ENCODE measurements at places on chromosomes 3 and 15. TPM values are rescaled to one million over a fixed set of nuclear protein-coding genes. Genes with fewer than 3 reads are reported as not detected.

GRCh38 chr15:101459579-101460300 is 29.8 kb downstream of the PCSK6 start:
- DNase-seq = peak; percentile 61

- DNase-seq = no peak
Measured at GRCh38 chr3:11290743-11291680, 18.8 kb downstream of the ATG7 start.

FAM81A gene
- total RNA-seq = 1.8 TPM

- no peak for DNase-seq
Measured at GRCh38 chr3:71397046-71397445, 186.5 kb downstream of the FOXP1 start.

CHRNA3 gene
- total RNA-seq = 0.65 TPM

INO80 gene
- 13.3 TPM for total RNA-seq

DNA sequence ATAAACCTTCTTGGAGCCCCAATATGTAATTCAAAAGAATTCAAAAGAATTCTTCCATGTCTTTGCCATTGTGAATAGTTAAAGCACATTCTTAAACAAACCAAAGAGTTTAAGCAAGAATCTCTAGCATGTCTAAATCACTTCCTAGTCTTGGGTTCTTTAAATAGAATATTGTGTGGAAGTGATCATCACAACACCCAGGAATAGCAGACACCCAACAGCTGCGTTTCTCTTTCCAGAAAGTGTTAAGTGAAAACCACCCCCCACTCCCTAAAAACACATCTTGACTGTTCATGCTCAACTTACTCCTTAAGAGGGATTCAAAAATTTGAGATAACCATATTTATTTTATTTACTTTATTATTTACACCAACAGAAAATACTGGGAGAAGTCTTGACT is 24.1 kb upstream of the CAPN7 start:
- DNase-seq = no peak

AHSG gene
- total RNA-seq = not detected

GRCh38 chr15:31328969-31329639 is 2.5 kb downstream of the KLF13 start:
- DNase-seq = no peak

DNA sequence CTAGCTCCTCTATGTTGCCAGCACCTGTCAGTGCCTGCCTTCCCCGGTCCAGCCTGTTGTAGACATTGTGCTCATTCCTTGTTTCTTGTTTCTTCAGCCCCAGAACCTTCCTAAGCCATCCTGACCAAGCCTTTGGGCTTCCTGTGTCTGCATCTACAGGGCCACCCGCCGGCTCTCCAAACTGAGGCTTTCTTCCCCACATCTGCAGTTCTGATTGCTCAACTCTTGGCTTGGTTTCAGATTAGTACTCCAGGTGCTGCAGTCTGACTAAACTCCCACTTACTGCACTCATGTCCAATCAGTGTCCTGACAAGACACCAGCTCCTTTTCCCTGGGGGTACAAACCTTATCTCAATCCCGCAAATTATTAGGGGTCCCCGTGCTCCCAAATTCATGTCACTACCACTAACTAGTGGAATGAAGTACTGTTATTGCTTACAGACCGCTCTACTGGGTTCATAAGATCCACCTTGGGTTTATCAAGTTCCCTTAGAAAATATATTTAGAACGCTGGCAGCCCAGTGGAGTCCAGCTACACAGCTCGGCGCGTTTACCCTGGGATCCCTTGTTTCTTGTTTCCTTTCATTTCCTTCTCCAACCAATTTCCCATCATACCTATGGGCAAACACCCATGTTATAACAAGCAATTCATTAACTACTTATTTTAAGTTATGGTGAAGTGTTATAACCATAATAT is 114.2 kb upstream of the TJP1 start:
- DNase-seq = no peak

GRCh38 chr15:36406366-36406765 is 173.1 kb upstream of the CDIN1 start:
- DNase-seq = no peak

DNA sequence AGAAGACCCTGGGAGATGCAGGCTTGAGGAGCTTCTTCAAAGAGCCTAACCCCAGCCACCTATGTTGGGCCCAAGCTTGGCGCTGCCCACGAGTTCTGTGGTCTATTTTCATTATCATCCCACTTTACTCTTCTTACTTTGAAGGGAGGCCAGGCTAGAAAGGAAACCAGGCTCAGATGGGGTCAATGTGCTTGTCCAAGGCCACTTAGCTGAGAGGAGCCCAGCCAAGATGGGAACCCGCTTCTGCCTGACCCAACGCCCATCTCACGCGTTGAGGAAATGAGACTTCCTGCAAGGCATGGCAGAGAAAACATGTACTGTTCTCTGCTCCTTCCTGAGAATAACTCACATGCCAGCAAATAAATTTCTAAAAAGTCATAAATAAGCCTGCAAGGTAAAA is 486.3 kb upstream of the PROK2 start:
- no peak for DNase-seq

- no peak for DNase-seq
Measured at GRCh38 chr15:55661428-55661827, 73.3 kb upstream of the PYGO1 start.

MESP1 gene
- total RNA-seq = 0.86 TPM

ZDHHC19 gene
- total RNA-seq = 0.24 TPM

ROPN1B gene
- 1.7 TPM for total RNA-seq

DNA sequence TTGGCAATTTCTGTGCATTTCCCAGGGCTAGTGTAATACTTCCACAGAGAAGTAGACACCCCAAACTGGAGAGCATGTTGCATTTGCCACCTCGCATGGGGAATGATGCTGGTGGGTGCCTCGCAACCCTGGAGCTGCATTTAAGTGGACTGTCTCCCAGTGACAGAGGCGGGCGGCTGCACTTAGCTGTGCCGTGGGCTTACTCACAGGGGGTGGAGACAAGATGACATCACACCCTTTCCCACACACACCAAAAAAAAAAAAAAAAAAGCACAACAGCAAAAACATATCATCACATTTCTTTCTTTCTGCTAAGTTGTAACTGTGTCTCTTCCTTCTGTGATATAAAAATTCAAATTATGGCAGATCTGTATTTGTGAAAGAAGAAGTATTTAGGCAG is at the start of gene ABI3BP:
ABI3BP (minus strand) TSS at position 113 of the 400 bp plus-strand sequence; CDS start at position 76, 37 bp downstream.
- no peak for DNase-seq

- DNase-seq = no peak
Measured at GRCh38 chr15:70453238-70453637, 310.1 kb downstream of the UACA start.

OR5K2 gene
- not detected for total RNA-seq

- DNase-seq = no peak
Measured at GRCh38 chr3:27758083-27758482, 36.0 kb upstream of the EOMES start.

DNA sequence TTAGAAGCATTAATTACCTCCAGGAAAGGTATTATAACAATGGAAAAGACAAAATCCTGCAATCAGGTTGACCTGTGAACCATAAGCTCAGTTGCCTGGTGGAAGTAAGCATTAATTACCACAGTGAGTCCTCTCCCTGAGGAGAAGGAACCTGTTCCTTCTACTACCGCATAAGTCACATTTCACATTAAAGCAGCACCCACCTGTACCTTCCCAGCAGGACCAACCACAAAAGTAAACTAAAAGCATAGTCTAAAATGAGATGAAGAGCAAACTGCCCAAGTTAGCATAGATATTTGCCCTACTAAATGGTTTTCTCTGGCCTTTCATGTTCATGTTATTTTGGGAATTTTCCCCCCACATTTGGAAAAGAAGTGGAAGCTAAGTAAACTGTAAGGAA is 78.2 kb downstream of the EFL1 start:
- DNase-seq = no peak

DNA sequence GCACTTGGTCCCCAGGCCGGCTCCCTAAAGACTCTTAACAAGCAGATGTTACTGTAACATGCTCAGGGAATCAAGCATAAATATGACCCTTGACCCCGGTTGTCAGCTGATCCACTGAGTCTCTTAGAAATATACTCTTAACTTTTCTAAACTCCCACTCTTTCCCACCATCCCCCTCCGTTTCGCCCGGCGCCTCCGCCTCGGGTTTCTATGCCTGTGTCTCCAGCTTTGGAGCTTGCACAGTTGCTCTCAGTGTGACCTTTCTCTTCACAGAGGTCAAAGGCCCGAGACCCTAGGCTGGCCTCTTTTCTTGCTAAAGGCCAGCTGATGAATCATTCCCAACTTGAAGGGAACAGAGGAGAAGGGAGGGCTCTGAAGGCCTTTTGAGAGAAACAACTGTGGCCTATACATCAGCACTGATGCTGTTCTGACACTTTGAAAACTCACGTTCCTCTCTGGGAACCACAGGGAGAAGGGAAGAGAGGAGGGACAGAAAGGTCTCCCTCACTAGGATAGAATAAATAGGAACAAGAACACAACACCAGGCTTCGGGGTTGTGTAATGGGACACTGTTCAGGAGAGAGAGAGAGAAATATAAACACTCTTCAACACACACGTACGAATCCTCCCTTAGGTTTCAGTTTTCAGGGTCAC is 484.5 kb upstream of the NR2F2 start:
- DNase-seq = no peak

DNA sequence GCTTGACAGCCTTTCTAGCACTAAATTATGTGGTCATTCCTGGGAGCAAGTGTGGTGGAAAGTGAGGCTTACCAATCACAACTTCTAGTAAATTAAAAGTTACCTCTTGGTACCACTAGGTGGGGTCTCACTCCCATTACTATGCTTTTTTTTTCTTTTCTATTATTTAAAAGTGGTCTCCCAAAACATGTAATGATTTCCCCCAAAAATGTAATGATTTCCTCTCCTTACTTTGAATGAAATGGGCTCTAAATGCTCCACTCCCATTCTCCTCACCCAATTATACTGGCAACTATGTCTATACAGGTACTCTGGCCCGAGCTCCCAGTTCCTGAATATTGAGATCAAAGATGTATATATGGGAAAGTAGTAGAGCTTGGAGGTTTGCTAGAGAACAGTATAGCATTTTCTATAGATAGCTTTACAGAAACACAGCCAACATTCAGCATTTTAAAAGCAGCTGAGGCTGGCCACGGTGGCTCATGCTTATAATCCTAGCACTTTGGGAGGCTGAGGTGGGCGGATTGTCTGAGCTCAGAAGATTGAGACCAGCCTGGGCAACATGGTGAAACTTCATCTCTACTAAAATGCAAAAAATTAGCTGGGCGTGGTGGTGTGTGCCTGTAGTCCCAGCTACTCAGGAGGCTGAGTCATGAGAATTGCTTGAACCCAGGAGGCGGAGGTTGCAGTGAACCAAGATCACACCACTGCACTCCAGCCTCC is 70.9 kb downstream of the DCUN1D1 start:
- no peak for DNase-seq

FANCD2OS gene
- not detected for total RNA-seq

IMPG2 gene
- total RNA-seq = 0.38 TPM

- DNase-seq = peak; percentile 82
Measured at GRCh38 chr15:90211440-90212143, 10.5 kb downstream of the SEMA4B start.

SLC22A13 gene
- total RNA-seq = 0.22 TPM

ATP2B2 gene
- total RNA-seq = 0.13 TPM

CPLX3 gene
- total RNA-seq = 0.67 TPM

GRCh38 chr3:112005091-112005672 is 6.5 kb downstream of the TAGLN3 start:
- DNase-seq = no peak

DNA sequence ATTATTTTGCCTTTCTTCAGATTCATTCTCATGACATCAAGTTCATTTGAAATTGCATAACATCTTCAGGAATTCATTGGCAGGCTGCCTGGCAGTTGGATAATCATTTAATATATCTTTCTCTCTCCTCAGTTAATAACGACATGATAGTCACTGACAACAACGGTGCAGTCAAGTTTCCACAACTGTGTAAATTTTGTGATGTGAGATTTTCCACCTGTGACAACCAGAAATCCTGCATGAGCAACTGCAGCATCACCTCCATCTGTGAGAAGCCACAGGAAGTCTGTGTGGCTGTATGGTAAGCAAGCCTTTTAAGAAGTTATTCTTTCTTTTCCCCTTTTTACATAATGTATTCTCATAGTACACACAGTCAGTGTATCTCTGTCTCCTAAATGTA is 38.2 kb downstream of the TGFBR2 start:
- DNase-seq = no peak

TTLL13 gene
- total RNA-seq = 0.16 TPM

DNA sequence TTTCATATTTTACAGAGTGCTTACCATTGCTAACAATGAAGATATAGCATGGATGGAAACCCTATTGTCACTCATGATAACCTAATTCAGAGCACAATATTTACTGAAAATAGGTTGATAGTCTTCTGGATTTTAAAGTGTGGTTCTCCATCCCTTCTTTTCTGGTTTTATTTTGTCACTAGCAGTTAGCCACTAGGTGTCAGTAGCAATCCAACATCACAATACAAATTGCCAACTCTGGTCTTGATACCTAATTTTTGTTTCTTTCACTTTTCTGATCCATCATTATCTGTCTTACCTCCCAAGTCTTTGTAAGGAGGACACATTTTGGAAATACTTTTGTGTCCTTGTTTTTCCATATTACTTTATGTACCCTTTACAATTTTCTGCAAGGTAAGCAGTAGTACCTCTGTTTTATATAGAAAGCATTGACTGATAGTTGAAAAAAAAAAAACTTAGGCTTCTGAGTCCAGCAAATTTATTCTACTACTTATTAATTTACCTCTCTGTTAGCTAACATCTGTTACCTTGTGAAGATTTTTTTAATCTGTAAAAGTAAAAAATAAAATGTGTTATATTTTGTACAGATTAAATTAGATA is 28.3 kb upstream of the CRYBG3 start:
- DNase-seq = no peak

GRCh38 chr3:148730676-148731075 is 33.0 kb downstream of the AGTR1 start:
- no peak for DNase-seq

DNA sequence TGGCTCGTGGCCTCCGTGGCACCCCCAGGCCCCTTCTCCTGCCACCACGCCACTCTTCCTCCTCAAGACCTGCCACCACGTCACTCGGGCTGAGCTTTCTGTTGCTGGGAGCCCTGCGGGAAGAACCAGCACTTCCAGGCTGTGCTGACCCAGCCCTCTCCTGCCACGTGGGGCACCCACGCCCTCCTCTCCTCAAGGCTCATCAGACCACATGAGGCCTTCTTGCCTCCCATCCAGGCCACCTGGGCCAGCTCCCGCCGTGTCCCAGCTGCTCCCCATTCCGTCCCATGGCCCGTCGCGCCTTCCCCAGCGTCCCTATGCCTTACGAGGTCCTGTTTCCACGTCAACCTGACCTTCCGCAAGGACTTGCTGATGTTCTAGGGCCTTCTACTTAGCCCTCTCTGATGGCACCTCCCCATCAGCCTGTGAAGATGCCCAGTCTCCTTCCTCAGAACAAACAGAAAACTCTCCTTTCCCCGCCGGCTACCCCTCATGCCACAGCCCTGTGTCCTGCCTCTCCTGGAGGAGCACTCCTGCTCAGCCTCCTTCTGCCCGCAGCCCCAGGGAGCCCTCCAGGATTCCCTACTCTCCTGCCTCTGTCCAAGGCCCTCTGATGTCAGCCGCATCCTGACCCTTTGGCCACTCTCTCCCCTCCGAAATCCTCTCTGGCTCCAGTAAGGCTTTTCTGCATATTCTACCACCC is 71.1 kb upstream of the BLM start:
- DNase-seq = peak; percentile 76

- no peak for DNase-seq
Measured at GRCh38 chr15:74402337-74402841, 31.4 kb downstream of the SEMA7A start.

LDHAL6B gene
- total RNA-seq = not detected

- no peak for DNase-seq
Measured at GRCh38 chr15:68585574-68586273, 6.9 kb downstream of the CORO2B start.

- no peak for DNase-seq
Measured at GRCh38 chr3:81985996-81986723, 224.7 kb upstream of the GBE1 start.
